ENCODE measurements at places on chromosomes 1 and 21.
A peak's percentile ranks its signal among the peaks of the same experiment; 100 is the strongest.

GRCh38 chr21:26686278-26686677 lies 113.2 kb upstream of the CYYR1 start:
- no peak for DNase-seq

GRCh38 chr1:117710710-117711109 lies 104.9 kb downstream of the TENT5C start:
- no peak for DNase-seq

- no peak for DNase-seq
Measured at GRCh38 chr1:113438505-113439276, 48.4 kb downstream of the MAGI3 start.

GRCh38 chr21:38273745-38274542 lies 17.2 kb downstream of the KCNJ15 start:
- DNase-seq: no peak

- DNase-seq: no peak
Measured at GRCh38 chr1:194341587-194341986, 1155.2 kb upstream of the B3GALT2 start.

DNA sequence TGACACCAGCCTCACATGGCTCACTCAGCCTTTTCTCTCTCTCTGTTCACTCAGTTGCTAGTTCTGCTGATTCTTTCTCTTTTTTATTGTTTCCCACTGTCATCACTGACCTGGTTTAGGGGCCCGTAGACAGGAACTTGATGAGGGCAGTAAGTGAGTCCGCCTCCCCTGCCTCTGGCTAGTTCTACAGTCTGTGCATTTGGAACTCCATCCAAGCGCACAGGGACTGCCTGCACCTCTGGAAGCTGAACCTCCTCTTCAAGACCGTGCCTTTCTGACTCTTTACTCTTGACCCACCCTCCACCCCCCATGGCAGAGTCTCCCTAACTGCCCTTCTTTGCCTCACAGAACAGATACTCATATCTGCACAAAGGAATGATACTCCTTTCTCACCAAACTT lies 4.2 kb downstream of the TENT5C start:
- DNase-seq: peak; percentile 25

DNA sequence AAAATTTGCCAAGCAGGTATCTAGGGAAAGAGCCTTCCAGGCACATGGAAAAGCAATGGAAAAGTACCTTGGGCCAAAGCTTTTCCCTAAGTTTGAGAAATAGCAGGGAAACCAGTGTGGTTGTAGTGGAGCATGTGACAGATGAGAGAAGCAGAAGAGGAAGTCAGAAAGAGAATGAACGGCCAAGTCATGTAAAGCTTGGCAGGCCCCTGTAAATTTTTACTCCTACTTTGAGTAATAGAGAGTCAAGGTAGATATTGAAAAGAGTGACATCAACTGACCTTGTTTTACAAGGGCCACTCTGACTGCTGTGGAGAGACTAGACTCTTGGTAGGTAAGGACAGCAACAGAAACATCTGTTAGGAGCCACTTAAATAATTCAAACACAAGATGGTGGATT lies 180.9 kb upstream of the PRMT6 start:
- no peak for DNase-seq

DNA sequence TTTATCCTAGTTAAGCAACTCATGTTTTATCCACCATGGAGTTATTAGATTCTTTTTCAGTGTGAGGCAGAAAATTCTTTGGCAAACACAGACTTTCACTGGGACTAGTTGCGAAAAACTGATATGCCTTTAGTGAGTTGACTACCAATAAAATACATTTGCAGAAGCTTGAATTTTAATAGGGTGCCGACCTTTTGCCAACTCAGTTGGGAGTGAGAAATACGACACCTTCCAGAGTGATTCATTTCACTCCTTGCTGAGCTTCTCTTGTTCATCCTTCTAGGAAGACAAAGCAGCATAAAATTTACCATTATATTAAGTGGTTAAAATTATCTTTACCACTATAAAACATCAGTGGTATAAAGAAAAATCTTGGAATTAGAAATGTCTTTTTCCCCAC lies 1.2 kb upstream of the KRTAP23-1 start:
- no peak for DNase-seq

- DNase-seq: no peak
Measured at GRCh38 chr1:159889202-159889601, 10.8 kb downstream of the CFAP45 start.

DNA sequence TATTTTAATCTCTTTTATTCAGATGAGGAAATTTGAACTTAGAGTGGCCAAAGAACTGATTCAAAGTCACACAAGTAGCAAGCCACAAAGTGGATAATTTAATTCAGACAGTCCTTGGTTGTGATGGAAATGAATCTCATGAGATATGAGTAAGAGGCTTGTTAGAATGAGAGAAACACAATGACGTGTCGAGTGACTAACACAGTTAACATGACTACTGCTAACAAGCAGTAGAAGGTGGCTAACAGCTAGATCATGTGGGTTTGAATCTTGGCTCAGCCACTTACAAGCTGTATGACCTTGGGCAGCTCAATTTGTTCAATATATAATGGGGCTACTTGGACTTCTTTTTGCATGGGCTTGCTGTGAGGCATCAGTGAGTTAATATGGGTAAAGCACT lies 104.5 kb upstream of the LMO4 start:
- DNase-seq: no peak

GRCh38 chr21:39156024-39156423 lies 27.2 kb downstream of the PSMG1 start:
- no peak for DNase-seq

DNA sequence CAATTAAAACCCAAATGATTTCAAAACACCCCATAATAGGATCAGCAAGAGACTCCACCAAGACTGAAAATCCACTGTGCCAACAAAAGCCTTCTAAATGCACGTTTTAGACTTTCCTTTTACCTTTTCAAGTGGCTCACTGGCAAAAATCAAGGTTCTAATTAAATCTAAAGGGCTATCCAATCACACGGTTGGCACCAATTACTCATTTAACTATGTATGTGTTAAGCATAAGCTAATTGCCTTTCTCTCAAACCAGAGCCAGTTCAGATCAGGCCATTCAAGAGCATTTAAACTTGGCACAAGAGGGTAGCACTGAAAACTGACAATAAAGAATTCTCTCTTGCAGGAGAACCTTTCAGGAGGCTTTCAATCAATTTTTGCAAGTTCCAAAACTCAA lies 139.5 kb downstream of the RGS7 start:
- no peak for DNase-seq

DNA sequence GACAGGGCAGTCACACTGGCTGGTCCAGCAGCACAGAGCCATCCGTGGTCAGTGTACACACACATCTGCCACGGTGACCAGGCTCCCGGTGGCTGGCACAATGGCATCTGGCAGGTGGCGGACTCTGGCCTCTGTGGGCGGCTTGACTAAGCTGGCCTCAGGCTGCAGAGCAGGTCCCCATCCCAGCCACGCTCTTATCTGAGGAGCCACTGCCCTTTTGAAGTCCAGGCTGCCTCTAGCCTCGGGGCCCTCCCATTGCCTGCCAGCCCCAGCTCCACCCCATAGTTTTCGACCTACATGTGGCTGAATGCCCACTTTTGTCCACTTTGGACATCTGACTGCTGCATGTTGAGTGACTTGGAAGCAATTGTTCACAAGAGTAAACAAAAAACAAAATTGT lies 29.9 kb upstream of the EDN2 start:
- no peak for DNase-seq

Measured in right forelimb (tissue), 1 donor.